Activated T-cell treated with anti-CD3 and anti-CD28 coated beads, Interleukin-2, amount 50 U/mL, for 72 hours (primary cell): ENCODE measurements at places on chromosomes 6 and 20.

DNA sequence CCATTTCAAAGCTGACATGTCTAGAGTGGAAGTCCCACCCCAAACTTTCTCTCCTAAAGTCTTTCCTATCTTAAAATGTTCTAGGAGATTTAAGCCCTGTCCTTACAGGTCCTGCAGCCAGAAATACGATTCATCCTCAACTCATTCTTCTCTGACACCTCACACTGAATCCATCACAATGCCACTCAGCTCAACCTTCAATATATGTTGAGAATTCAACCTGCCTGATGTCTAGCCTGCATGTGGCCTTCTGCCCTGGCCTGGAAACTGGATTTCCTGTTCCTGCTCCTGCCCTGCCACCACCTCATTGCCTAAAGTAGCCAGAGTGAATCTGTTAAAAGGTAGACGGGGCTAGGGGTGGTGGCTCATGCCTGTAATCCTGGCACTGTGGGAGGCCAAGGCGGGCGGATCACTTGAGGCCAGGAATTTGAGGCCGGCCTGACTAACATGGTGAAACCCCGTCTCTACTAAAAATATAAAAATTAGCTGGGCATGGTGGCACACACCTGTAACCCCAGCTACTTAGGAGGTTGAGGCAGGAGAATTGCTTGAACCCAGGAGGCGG, 345.9 kb downstream of the CDH26 start:
- no peak for DNase-seq

GRCh38 chr20:58900397-58900796, 47.9 kb downstream of the GNAS start:
- DNase-seq = no peak

DNA sequence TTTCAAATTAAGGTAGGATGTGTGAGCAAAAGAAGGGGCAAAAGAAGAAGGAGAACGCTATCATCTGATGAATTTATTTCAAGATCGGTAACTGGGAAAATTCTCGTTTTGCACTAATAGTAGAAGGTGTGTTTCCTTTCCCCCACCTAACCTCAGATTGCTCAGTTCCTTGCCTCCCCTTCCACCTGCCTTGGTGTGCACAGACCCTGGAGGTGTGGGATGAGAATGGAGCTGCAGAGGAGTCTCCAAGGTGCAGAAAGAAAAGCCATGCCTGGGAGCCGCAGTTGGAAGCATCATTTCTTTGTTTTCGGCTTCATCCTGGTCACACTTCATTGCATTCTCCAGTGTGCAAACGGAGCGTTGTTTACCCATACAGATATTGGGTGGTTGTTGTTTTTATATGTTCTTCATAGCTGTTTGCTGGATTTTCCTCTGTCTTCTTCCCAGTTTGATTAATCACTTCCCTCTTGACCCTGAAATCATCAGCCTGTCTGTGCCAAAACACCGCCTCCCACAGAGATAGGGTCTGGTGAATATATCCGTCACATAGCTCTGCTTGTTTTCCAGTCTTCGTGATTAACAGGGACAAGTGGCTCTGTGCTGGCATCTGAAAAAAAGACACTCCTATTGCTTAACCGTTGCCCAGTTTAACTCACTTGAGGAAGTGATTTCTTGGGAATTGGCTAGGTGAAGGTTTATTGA, 40.2 kb upstream of the NEDD9 start:
- no peak for DNase-seq

- no peak for DNase-seq
These were observed 21.9 kb downstream of the SGK1 start for GRCh38 chr6:134295953-134296553.

- DNase-seq = no peak
These were observed 404.2 kb upstream of the CITED2 start for GRCh38 chr6:139778688-139779087.

GRCh38 chr20:32476684-32477593, 108.2 kb downstream of the NOL4L start:
- DNase-seq = no peak

- peak; percentile 56 for DNase-seq
These were observed 23.6 kb downstream of the LRP11 start for GRCh38 chr6:149840345-149841075.

- no peak for DNase-seq
These were observed 18.4 kb downstream of the TENT5A start for GRCh38 chr6:81734081-81734480.

GRCh38 chr6:87165185-87165584, 9.8 kb downstream of the ZNF292 start:
- DNase-seq = no peak

GRCh38 chr6:111228094-111228493, 140.8 kb downstream of the SLC16A10 start:
- no peak for DNase-seq

DNA sequence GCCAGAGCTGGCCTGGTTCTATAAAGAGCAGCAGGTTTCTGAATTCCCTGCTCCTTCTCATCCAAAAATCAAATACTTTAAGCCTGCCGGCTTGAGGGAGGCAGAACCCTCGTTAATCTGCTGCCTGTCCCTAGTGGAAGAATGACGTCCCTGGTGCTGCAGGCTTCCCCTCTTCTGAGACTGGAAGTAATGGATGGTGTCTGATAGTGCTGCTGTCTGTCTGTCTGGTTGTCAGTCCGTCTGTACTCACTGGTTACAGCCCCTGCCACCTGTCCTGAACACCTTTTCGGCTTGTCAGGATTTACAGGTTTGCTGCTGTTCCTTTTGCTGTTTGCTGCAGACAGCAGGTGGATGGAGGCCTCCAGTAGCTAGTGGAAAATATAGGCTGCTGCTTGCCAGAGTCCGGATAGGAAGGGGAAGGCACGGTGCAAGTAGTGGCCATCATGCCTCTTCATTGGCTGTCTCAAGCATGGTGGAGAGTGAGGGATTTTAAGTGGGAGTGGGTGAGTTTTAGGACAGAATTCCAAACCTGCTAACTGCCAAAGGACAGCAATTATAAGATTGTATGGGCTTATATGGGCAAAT, 2.5 kb downstream of the RIMS1 start:
- no peak for DNase-seq

- no peak for DNase-seq
These were observed 29.2 kb downstream of the NOX3 start for GRCh38 chr6:155426408-155426945.

- no peak for DNase-seq
These were observed 24.6 kb downstream of the SPATA2 start for GRCh38 chr20:49890471-49891361.

DNA sequence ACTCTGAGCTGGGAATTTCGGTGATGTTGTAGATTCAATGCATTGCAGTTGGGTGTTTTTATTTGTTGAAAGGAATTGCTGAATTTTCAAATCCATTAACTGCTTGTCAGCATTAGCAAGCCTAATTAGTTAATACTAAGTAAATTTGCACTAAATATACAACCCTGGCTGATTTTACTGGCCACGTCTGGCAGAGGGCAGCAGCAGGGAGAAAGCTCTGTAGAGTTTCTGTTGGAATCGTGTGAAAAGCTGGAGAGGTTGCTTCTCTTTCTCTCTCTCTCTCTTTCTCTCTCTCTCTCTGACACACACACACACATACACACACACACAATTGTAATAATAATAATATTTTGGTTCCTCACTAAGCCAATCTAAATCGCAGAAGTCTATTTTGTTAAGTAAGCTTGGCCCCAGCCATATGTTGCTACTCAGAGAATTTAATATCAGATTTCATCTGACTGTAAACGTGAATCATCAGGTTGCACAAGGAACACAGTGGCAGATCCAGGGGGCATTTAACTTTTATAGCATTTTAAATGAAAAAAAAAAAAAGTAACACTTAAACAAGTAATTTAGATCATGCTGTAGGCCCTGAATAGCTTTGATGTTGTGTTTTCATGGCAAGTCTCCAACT, 289.5 kb downstream of the ESR1 start:
- DNase-seq = no peak

- DNase-seq = no peak
These were observed 81.4 kb downstream of the SOBP start for GRCh38 chr6:107571354-107571753.

- no peak for DNase-seq
These were observed 83.8 kb downstream of the GCLC start for GRCh38 chr6:53461041-53461656.

DNA sequence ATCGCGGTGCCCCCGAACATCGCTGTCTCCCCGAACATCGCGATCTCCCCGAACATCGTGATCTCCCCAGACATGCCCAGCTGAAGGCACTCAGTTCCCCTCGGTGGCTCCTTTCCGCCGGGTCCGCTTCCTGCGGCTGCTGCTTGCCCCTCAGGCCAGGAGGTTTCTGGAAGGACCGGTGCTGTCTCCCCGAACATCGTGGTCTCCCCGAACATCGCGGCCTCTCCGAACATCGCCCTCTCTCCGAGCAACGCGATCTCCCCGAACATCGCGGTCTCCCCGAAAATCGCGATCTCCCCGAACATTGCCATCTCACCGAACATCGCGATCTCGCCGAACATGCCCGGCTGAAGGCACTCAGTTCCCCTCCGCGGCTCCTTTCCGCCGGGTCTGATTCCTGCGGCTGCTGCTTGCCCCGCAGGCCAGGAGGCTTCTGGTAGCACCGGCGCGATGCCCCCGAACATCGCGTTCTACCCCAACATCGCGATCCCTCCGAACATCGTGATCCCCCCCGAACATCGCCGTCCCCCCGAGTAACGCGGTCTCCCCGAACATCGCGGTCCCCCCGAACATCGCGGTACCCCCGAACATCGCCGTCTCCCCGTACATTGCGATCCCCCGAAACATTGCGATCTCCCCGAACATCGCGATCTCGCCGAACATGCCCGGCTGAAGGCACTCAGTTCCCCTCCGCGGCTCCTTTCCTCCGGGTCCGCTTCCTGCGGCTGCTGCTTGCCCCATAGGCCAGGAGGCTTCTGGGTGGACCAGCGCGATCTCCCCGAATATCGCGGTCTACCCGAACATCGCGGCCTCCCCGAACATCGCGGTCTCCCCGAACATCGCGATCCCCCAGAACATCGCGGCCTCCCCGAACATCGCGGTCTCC, 808 bp downstream of the ULBP1 start:
- DNase-seq = peak; percentile 41

DNA sequence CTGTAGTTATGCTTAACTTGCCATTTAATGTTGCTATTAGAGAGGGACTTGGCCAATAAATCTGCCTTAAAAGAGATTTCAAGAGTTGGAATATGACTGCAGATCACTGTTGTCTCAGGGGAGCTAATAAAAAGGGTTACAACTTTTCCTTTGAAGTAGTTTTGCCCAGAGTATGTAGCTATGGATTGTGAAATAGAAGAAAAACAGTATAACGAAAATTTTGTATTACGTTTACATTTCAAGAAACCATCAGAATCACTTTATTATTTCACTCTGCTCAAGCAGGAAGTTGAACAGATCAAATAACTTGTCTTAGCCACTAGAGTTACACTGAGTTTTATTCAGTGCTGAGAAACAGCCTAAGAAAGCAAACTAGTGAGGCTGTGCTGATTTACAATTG, 3.0 kb upstream of the ZSCAN26 start:
- no peak for DNase-seq

GRCh38 chr6:119002069-119002468, 67.1 kb upstream of the MCM9 start:
- no peak for DNase-seq
